Stimulated activated CD8-positive, alpha-beta memory T cell treated with anti-CD3 and anti-CD28 coated beads, Interleukin-4, amount 100 ng/mL, for 4 hours (primary cell): ENCODE measurements at places on chromosomes 13 and 19.

DNA sequence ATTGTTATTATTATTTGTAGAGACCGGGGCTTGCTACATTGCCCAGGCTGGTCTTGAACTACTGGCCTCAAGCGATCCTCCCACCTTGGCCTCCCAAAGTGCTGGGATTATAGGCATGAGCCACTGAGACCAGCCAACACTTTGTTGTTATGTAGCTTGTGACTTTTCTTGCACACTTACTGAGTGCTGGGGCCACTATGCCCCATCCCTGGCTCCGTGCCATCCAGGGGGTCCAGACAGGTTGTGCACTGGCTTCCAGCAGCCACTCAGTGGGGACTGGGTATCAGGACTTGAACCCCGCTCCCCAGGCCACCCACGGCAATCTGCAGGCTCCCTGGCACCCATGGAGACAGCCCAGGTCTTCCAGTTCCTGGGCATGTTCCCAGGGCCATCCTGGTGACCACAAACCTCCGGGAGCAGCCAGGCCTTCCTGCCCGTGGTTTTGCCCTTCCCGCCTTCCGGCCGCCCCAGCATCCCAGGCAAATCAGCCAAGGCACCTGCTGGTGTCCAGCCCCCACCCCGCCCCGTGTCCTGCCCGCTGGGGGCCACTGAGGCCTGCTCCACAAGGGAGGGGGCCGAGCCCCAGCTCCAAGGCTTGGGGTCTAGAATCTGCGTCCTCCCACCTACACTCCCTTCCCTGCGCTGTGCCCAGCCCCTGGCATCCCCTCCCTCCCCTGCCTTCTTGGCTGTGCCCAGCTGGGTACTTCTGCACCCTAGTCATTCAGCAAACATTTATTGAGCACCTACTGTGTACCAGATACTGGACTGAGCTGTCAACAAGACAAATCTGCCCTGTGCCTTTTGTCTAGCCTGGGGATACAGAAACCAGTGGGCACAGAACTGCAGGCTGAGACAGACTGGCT is 23.7 kb upstream of the SEMA6B start:
- no peak for DNase-seq

- DNase-seq, result no peak
Measured at GRCh38 chr19:5424192-5424973, 30.8 kb upstream of the ZNRF4 start.

DNA sequence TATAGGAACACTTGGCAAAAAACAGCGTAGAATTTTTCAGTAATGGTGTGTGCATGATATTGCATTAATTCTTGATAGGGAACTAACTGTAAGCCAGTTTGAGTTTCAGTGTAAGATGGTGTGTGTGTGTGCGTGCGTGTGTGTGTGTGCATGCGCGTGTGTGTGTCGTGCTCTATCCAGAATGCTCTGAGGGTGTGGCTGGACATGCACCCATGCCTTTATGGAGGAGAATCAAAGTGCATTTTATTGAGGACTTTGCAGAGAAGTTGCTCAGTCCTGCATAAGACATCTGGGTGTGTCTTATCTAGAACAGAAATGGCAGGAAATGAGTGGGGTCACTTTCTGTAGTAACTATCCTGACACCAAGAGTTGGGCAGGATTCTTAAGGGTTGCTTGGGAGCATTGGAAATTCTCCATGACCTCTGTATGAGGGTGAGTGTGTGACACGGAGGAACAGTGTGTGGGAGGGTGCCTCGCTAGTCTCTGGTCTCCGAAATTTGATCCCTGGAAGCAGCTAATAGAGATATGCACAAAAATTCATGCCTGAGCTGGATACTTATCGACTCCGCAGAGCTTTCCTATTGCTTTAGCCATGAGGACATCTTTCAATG is 252.2 kb downstream of the TSHZ3 start:
- no peak for DNase-seq

DNA sequence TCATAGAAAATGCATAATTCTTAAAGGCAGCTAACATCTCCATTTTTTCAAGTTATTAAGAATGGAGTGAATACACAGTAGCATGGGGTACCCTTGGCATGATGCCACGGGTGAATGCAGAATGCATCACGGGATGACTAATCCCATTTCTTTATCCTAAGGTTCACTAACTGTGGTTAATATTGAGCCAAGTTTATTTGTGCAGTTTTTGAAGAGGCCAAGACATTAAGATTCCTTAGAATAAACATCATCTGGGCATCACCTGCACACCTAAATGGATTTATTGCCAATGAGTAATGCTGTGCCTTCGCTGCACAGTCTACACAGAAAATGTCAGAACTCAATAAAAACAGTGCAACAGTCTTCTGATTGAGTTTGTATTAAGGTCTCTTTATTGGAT is 333.1 kb downstream of the GPC6 start:
- DNase-seq, result no peak

DNA sequence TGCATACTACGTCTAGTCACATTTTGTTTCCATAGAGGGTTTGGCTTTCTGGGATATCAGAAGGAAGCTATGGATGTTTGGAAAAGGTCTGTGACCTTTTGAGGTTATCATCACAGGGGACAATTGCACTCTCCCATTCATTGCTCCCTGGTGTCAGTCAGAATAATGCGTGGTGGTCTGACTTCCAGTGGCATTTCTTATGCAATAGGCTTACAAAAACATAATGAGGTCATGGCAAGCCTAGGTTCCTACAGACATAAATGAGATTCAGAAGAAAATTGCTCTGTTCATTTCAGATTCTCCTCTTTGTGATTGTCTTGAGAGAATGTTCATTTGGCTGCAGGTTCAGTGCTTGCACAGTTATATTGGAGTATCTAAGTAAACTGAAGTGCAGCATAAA is 54.6 kb downstream of the ARHGAP35 start:
- no peak for DNase-seq

DNA sequence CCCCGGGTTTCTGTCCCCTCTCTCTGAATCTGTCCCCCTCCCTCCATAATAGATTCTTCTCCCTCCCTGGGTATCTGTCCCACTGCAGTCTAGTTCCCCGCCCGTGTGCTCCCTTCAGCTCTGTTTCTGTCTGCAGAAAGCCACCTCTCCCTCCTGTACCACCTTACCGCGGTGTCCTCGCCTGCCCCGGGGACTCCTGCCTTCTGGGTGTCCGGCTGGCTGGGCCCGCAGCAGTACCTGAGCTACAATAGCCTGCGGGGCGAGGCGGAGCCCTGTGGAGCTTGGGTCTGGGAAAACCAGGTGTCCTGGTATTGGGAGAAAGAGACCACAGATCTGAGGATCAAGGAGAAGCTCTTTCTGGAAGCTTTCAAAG is 1.3 kb downstream of the FCGRT start:
- DNase-seq, result no peak

GRCh38 chr13:84962141-84962750 is 837.0 kb downstream of the SLITRK6 start:
- DNase-seq, result no peak

- DNase-seq, result no peak
Measured at GRCh38 chr13:98649861-98650260, 73.0 kb upstream of the STK24 start.

- no peak for DNase-seq
Measured at GRCh38 chr19:20503476-20503875, 62.1 kb downstream of the ZNF737 start.

DNA sequence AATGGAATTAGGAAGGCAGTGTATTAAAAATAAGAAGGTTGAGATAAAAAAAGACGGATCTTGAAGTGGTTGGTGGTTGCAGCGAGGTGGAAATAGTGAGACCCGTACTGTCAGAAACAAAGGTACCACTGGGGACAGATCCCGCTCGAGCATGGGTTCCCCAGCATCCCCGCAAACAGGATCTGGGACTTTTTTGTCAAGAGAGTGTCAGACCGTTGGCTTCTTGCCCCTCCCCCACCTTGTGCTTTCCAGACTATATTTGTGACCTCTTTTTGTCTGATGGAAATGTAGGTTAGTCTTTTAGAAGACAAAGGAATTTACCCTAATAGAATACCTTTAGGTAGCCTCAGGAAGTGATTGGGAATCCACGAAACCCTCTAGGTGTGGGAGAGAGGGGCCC is 4.2 kb downstream of the GATAD2A start:
- no peak for DNase-seq

- no peak for DNase-seq
Measured at GRCh38 chr13:64527561-64527960, 2702.6 kb downstream of the PCDH9 start.

DNA sequence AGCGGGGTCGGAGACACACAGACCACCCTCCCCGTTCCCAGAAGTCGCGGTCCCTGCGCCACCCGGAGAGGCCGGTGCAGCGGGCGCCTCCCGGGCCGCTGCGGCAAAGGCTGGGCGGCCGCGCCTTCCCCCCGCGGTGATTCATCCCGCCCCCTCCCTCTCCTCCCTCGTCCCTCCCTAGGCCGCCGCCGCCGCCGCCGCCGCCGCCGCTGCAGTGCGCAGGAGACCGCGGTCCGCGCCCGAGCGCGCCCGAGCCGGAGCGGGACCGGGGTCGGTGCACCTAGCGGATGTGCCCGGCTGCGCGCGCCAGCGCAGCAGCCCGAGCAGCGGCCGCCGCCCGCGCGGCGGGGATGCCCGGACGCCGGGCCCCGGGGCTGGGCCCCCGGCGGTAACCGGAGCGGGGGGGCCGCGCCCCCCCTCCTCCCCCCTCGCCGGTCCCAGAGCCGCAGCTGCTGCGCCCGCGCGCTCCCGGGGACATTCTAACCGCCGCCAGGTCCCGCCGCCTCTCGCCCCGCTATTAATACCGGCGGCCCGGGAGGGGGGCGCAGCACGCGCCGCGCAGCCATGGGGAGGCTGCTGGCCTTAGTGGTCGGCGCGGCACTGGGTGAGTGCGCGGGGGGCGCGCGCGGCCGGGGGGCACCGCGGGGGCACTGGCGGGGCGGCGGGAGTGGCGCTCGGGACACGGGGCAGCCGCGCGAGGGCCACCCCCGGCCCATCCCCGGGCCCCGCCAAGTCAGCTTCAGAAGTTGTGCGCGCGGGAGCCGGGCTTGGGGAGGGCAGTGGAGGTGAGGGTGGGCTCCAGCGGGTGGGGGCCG is at the start of gene SCN1B:
Gene SCN1B, plus strand, starts transcription at position 214 of the 815 bp plus-strand sequence. Its CDS starts 351 bp downstream, at position 565.
- peak; percentile 30 for DNase-seq

DNA sequence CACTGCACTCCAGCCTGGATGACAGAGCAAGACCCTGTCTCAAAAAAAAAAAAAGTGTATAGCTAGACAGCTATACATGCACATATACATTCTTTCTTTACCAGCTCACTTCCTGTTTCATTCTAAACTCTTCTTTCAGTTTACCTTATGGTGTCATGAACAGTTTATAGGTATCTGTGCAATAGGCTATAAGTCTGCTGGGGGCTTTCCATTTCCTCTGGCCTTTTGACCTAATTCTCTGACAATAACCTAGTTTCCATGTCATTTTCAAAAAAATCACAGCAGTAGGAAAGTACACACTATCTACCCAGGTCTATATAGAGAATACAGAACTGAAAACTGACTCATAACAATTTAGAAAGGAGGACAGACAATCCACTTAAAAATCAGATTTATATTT is 24.4 kb upstream of the URAD start:
- DNase-seq, result no peak

DNA sequence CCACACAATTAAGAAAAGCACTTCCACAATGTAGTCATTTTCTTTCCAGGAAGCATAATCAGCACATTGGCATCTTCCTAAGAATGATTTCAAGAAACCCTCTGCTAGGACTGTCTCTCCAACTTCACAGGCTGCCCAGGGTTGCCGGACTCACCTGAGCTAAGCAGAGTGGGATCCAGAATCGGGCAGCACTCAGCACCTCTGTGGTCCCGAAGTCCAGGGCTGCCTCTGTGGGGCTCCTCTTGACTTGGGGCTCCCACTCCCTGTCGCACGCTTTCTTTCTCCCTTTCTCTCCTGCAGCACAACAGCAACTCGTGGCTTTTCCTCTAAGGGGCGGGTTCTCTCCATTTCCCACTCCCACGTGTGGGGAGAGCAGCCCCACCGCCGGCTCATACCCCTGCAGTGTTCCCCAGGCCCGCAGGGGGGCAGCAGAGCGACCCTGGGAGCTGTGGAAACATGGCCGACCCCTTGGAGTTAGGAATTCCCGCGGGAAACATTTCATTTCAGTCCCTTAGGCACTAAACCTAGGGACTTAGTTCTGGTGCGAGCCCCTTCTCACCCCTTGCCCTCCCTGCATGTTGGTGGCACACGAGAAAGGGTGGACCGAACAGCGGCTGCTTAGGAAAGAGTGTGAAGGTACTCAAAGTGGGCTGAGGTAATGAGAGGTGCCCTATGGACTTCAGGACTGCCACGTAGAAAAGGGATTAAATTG is at the start of gene TMEM272:
Gene TMEM272, minus strand, starts transcription at position 316 of the 712 bp plus-strand sequence. CDS start 6,647 bp downstream, outside the sequence.
- no peak for DNase-seq

DNA sequence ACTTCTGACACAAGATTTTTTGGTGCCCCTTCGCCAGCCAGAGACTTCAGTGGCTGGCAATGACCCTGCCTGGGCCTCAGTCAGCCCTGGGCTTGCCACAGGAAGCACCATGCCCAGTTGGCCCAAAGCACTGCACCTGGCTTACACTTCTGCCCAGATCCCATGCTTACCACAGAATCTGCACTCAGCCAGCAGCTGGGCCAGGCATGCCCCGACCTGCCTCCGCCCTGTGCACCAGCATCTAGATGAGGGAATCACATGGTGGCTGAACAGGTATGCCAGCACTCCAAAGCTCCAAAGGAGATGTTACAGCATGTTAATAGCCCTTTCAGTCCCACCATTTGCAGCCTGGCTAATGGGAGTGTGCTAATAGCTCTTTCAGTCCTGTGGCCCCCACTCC is 690.9 kb downstream of the SLITRK6 start:
- DNase-seq, result no peak

DNA sequence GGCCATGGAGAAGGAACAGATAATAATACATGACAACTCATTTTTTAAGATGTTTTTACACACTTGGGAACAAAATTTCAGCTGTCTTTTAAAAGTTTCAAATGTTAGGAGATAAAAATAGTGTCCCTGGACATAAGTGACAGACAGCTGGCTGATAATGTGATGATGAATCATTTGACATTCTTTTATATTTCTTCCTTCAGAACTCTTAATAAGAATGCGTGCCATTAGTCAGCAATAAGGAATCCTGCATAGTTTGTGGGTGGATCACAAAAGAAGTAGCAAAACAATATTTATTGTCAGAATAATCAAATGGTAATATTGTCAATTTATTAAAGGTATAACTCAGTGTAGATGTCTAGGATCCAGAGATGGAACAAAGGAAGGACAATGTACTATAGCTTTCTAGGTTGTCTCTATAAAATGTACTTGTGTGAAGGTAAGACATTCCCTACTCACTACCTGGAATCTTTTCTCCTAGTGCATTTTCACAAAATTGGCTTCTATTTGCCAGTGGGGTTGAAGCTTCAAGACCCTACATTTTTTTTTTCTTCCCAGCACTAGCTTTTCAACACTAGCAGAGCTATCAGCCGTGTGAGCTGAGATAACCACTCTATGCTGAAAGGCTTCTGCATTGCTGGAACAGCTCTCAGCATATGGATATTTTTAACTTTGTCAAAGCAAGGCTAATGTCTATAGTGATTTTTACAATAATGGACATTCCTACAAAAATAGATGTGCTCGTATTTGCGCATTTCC is 175.6 kb upstream of the SLITRK6 start:
- no peak for DNase-seq
